ENCODE measurements at places on chromosomes 13 and 19.

DNA sequence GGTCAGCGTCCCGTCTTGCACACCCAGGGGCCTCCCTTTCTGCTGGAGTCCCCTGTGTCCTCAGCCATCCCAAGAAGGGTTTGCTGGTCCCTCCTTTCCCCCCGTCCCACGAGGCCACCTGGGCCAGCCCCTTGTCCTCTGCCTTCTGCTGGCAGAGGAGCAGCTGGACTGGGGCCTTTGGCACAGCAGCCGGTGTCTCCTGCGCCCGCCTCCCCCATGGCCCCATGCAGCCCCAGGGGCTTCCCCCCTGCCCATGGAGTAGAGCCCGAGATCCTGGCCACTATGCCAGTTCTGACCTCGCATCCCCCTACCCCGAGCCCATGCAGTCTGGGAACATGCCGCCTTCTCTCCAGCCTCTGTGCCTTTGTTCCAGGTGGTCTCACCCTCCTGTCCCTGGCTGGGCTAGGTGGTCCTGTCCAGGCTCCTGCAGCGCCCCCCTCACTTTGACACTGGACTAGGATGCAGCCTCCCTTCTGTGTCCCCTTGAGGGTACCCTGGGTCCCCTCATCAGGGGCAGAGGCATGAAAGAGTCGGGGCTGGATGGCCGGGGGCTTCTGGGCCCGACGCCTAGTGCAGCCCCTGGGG, 5.7 kb upstream of the GARIN5A start:
- DNase-seq, result no peak

GRCh38 chr13:48646791-48647190, 6.9 kb upstream of the CYSLTR2 start:
- DNase-seq, result no peak

DNA sequence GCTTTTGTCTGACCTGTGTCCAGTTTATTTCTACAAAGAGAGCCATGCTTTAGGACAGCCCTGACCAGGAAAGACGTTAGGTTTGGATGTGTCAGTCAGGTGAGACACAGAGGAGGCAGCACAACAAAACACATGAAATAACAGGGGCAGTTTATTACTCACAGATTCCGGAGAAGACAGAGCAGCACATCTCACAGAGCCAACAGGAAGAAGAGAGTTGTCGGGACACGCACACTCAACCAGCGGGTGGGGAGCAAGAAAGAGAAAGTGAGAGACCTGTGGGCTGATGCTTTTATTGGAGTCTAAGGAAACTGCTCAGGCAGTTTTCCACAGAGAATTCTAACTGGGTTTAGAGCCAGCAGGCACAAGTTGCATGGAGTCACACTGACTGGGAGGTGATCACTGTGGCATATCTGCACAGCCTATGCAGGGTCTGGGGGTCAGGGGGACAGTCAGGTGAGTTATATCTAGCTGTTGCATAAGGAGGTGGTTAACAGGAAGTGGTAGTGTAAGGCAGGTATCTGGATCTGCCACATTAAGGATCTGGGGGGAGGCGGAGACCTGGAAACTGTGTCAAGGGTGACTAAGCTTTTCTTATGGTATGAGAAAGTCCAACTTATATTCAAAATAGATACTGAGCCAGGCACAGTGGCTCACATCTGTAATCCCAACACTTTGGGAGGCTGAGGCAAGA, 24.1 kb upstream of the CEACAM20 start:
- no peak for DNase-seq

DNA sequence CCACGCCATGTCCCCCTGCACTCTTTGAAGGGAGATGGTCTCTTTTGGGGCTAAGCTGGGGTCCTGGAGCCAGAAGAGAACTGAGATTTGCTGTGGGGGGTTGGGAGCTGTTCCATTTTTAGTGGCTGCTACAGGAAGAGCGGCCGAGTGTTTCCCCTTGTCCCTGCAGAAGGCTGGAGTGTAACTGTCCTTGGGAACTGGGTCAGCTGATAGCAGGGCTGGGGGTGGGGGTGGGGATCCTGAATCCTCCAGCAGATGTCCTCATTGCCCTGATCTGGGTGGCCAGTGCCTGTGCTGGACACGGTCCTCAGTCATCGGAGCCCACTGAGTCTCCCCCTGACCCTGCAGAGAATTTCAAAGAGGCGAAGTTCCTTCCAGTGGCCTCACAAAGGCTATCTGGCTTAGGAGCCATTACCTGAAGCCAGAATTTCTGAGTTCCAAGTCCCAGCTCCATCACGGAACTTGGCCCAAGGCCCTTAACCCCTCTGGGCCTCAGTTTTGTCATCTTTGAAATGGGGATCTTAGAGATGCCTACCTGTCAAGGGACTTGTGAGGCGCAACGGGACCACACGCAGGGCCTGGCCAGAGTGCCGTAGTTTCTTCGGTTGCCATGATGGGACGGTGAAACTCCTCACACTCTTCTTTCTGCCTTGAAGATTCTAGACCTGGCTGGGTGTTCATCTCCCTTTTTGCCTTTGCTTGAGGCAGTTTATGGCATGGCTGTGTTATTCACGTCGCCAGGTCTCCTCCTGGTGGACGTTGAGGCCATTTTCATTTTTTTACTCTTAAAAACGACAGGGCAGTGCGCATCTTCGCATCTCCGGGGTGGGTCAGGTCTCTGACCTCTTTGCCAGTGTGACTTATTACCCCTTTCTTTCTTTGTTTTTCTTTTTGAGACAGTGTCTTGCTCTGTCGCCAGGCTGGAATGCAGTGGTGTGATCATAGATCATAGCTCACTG, 51.9 kb downstream of the DNM2 start:
- DNase-seq, result no peak

DNA sequence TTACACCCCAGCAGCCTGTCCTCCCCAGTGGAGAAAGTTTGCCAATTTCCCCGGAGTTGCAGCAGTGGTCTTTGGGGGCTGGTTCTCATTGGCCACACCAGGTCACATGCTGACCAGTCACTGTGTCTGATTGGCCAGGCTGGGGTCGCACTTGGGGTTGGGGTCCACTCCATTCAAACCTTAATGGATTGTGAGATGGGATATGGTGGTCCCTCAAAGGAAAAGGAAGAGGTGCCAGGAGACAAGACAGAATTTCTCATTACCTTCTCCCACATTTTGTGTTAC, 3.4 kb downstream of the PPM1N start:
- DNase-seq, result no peak

GRCh38 chr19:14063105-14063504, 1.2 kb upstream of the PALM3 start:
- no peak for DNase-seq

Measured in NCI-H1417 treated with DMSO at 0.1 percent for 48 hours (cell line).